ENCODE measurements at places on chromosomes 6 and 20.
A peak's percentile ranks its signal among the peaks of the same experiment; 100 is the strongest.

DNA sequence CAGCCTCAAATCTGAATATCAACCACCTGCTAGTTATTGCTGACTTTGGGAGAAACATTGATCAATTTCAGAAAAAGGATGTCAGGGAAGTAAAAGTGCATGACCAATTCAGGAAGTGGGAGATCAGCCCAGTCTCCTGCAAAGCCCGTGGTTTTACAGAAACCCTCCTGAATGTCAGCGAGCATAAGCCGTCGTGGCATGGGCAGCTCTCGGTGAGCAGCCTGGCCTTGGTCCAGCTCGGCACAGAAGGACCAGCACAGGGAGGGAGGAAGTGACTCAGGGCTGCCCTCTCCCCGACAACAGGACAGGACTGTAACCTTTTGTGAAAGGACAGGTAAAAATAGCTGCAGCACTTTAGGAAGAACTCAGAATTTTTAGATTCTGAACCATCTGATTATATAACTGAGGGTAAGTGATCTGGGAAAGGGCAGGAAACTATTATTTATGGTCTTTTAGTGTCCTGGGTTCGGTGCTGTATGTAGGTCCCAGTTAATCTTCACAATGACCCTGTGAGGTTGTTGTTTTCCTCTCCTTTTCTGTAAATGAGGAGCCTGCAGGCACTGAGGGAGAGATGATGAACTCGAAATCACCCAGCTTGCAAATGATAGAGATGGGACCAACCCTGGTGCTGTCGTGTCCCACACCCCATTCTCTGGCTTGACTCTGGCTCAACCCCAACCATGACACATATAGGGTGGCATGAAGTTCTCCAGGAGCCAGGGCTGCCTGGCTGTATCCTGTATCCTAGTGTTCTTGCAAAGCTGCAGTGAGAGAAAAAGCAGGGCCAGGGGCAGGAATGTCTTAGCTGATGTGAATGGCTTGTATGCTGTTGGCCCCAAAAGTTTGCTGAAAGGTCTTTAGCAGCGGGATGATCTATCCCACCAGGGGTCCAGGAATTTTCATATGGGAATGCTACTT, 37.6 kb downstream of the NRN1 start:
- DNase-seq, result no peak

- DNase-seq, result no peak
These were observed 103.4 kb upstream of the SLC22A23 start for GRCh38 chr6:3560211-3560610.

DNA sequence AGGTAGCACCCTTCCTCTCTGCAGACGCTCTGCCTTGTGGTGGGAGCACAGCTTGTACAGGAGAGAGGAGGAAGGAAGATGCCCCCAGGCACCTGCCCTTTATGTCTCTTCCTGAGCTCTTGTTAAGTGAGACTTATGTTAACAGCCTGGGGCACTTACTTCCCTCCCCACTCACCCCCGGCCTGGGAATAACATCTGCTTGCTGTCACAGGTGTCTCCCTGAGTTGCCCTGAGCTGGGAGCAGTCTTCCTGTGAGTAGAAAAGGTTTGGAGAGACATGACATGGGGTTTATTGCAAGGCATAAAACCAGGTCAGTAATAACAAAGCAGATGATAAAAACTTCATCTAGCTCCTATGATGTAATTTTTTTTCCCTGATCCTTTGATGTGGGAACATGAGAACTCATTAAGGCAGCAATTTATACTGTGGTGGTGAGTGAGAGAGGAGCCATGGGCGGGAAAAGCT, 1.9 kb downstream of the SSTR4 start:
- DNase-seq, result no peak

- peak; percentile 4 for DNase-seq
These were observed 425.2 kb downstream of the CD83 start for GRCh38 chr6:14542670-14543366.

DNA sequence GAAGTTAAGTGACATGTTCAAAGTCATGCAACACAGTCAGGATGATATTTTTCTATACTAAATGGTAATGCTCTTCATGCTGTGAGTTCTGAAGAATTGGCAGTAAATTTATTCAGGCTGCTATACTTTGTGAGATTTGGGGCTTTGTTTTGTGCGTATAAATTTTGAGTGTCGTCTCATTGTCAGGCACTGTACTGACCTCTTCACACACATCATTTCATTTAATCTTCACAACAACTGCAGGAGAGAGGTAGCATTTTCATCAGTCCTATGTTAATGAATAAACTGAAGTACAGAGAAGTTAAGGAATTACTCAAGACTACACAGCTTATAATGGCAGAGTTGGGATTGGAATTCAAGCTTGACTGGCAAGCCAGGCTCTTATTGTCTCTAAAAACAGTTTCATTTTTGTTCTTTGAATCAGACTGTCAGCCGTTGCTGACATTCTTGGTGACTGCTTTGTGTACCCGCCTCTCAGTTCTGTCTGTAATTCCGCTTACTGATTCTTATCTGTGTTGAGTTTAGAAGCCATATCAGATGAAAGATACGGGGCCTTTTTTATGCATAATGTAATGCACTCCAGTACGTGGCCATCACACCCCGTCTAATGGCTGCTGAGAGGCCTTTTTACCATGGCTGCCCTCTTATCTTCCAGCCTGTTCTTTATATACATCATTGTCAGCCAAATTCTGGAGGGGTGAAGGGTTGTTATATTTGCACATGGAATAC, 274.9 kb downstream of the UTRN start:
- DNase-seq, result peak; percentile 13

- DNase-seq, result no peak
These were observed 116.5 kb downstream of the FAM120B start for GRCh38 chr6:170423030-170423429.

DNA sequence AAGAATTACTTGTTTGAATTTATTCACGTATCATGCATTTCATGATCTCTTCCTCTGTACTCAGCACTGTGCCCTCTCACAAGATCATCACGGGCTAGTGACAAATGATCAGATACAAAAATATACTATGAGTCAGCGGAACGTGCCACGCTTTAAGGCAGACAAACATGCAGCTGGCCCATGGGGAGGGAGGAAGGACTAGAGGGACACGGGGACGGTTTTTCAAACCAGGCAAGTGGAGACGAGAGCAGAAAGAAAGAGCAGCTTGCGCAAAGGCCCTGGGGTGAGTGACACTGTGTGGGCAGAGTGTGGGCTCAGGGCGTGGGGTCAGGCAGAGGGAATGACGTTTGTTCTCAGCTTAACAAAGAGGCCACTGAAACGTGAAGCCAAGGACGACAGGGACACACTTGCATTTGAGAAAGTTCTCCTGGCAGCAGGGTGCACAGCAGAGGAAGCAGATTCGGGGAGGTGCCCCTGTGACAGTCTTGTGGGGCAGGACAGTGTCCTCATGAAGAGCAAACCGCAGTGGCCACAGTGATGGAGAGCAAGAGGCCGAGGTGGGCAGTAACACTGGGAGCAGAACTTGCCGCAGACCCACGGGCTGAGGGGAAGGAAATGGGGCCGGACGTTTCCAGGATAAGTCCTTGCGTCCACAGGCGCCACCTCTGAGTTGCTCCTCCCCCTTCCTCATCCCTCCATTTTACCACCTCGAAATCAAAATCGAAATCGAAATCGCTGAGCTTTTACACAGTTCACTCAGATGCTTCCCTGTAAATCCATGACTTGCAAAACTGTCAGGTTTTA, 6.9 kb upstream of the RPS6KA2 start:
- DNase-seq, result no peak

- DNase-seq, result no peak
These were observed 106.2 kb downstream of the TULP4 start for GRCh38 chr6:158418501-158418900.

- DNase-seq, result no peak
These were observed 1.7 kb upstream of the PDE10A start for GRCh38 chr6:165664559-165665383.

- no peak for DNase-seq
These were observed 27.6 kb upstream of the MRPS18A start for GRCh38 chr6:43715056-43715788.

DNA sequence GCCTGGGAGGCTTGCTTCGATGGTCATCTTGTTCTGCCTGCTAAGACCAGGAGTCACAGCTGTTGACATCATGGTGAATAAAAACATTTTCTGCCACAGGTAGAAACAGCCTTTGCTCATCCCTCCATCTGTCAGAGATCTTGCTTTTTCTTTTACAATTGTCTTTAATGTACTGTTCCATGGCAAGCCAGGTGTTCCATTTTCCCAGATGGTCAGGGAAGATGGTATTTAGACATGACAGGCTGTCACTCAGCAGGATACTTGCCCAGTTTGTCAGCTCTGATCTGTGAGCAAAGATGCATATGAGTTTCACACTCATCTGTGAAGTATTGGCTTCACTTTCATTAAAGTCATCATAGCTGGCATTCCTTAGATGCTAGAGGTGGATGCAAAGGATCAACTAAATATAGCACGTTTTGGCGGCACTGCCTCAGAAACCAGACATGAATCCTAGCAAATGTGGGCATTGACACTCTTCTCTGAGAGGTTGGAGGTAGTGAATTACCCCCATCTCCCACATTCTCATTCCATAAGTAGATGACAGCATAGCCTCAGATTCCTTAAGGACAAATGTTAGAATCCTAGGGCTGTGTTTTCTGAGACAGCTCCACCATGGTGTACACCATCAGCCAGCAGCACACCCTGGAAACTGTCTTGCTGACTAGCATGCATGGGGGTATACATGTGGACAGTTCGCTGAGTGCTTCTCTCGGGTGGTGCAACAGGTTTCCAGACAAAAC, 4.2 kb downstream of the SSTR4 start:
- no peak for DNase-seq

GRCh38 chr20:36394340-36394965, 88.3 kb downstream of the DLGAP4 start:
- no peak for DNase-seq

DNA sequence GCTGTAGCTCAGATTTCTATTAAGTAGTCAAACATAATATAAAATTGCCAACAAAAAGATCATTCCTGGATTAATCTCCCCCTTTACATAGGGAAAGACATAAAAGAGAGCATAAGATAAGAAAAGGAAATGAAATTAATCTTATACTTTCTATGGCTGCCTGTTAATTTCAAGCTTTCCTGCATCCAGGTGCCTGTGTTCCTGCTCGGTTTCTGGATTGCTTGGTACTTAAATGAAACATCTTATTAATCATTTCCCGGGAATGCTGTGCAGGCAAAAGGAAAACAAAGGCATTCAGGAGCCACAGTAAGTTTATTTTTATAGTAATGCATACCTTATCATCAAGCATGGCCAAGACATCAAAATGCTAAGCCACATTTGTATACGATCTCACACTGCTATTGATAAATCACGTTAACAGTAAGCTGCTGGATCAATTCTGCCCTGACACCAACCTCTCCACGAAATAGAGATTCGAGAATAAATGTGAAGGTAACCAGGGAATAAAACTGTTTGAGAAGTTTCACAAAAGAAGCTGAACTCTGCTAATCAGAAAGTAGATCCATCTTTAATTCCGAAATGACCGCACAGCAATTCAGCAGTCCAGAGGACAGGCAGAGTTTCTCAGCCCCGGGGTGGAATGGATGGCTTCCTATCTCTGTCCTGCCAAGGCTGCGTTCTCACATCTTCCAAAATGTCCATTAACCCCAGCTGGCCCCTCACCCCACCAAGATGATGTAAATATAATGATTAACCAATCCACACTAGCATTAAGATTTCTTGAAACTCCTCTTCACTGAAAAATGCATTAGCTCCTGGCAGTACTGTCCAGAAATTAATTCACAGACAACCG, 32.6 kb upstream of the APCDD1L start:
- no peak for DNase-seq

- no peak for DNase-seq
These were observed 62.2 kb downstream of the LRFN2 start for GRCh38 chr6:40524797-40525585.

DNA sequence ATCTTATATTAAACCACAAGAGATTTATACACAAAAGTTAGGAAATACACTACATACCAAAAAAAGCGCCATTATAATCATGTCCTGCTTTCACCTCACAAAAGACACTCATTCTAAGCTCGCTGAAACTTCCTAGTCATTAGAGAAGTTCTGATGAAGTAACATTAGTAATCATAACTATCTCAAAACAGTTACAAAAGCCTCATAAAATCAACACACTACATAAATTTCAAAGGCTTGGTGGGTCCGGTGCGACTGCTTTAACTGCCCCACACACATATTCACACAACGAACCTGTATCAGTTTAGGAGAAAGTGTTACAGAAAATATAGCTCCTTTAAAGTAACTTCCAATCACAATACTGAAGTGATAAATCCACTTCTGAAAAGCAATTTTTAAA, 1.9 kb downstream of the PHIP start:
- DNase-seq, result no peak

GRCh38 chr6:28269492-28269891, 2.5 kb downstream of the ZSCAN26 start:
- no peak for DNase-seq

DNA sequence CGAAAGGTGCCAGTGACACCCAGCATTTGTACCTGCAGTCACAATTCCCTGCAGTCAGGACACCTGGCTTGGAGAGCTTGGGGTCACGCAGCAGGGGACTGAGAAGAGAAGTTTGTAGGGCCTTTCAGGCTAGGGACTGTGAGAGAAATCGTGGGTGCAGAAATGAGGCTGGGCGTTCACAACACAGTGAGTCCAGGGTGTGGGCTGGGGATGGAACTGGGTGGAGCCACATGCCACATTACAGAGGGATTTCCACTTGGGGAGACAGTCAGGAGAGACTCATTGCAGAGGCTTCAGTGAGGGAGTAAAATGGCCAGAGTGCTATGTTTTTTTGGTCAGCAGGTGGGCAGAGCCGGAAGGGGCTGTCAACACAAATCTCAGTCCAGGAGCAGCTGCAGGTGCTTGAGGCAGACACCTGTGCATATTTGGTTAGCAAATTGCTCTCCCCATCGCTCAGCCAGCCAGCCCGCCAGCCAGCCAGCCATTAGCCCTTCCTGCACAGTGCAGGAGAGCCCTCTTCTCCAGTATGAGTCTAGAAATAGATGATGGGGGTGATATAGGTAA, 7.4 kb downstream of the ITPR3 start:
- no peak for DNase-seq

DNA sequence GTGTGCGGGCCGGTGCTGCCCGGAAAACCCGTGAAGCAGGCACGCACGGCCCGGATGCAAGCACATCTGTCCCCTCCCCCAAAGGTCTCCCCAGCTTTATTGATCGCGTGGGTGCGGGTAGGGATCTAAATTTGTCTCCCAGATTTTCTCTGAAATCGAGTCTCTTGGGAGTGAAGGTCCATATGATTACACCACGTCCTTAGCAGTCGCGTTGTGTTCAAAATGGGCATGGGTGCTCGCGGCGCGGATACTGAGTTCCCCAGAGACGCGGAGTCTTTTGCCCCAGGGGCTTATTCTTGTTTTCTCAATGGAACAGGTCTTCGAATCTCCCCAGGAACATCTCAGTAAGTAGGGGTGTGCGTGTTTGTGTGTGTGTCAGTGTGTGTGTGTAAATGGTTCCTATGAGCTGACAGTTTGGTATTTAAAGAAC, 2.8 kb upstream of the ZNF292 start:
- DNase-seq, result no peak

- DNase-seq, result no peak
These were observed 52.8 kb upstream of the BMP6 start for GRCh38 chr6:7673063-7673536.

DNA sequence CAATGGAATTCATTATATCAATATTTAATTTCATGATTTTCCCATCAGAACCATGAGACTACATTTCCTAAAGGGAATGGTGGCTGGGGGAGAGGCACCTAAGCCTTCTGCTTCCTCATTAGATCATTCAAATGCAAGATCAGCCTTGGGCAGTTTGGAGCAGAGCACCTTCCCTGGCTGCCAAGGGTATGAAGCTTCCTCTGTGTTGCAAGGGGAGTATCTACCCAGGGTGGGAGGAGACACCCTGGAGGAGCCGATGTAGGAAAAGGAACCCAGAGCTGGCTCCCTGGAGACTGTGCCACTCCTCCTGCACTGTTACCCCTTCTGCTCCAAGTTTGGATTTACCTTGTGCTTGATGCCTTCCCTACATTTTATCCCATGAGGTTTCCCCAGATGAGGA, 299.7 kb upstream of the PRDM1 start:
- DNase-seq, result no peak

Data from activated CD4-positive, alpha-beta T cell treated with anti-CD3 and anti-CD28 coated beads, Interleukin-2, amount 50 U/mL, for 1 hour (primary cell).